ENCODE measurements at places on chromosomes 3 and 15.

DNA sequence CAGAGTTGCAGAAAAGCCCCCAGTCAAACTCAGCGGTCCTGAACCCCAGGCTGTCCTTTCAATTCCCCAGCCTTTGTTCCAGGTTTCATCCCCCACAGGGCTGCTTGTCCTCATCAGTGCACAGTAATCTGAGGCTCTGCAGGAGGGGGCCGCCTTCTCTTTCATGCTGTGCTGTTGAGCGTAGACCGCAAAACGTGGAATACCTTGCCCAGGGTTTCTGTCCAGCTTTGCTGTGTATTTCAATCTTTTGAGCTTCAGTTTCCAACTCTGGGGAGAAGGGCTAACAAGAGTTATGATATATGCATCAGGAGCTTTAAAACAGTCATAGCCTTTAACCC is 64.8 kb downstream of the FAM43A start:
- DNase-seq, result no peak

DNA sequence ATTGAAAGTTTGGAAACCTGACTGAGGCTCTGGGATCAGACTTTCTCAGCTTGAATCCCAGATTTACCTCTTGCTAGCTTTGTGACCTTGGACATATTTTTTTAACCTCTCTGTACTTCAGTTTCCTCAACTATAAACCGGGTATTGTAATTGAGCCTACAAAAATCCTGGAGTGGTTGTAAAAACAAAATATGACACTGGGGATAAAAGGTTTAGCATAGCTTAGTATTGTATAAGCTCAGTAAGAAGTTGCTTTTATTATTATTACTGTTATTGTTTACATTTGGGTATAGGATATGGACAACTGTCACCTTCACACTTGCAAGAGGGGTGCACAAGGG is 21.5 kb downstream of the C2CD4A start:
- DNase-seq, result no peak

GRCh38 chr15:62656071-62656470 is 386.5 kb upstream of the TPM1 start:
- no peak for DNase-seq

DNA sequence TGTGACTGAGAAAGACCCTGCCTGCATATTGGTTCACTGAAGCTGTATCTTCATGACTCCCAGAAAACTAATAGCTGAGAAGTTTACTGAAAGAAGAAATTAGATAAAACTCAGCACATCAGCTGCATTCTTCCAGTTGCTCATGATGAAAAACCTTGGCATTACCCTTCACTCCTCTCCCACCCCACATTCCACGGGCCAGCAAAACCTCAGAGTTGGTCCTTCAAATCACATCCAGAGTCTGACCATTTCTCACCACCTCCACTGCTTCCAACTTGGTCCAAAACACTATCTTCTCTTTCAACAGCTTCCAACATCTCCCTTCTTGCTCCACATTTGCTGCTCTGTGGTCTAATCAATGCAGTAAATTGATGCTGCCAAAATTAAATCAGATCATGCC is 97.1 kb downstream of the CD47 start:
- no peak for DNase-seq

GRCh38 chr15:74300057-74300795 is 64.1 kb downstream of the CCDC33 start:
- no peak for DNase-seq

- no peak for DNase-seq
Measured at GRCh38 chr3:12638105-12638504, 25.8 kb downstream of the RAF1 start.

DNA sequence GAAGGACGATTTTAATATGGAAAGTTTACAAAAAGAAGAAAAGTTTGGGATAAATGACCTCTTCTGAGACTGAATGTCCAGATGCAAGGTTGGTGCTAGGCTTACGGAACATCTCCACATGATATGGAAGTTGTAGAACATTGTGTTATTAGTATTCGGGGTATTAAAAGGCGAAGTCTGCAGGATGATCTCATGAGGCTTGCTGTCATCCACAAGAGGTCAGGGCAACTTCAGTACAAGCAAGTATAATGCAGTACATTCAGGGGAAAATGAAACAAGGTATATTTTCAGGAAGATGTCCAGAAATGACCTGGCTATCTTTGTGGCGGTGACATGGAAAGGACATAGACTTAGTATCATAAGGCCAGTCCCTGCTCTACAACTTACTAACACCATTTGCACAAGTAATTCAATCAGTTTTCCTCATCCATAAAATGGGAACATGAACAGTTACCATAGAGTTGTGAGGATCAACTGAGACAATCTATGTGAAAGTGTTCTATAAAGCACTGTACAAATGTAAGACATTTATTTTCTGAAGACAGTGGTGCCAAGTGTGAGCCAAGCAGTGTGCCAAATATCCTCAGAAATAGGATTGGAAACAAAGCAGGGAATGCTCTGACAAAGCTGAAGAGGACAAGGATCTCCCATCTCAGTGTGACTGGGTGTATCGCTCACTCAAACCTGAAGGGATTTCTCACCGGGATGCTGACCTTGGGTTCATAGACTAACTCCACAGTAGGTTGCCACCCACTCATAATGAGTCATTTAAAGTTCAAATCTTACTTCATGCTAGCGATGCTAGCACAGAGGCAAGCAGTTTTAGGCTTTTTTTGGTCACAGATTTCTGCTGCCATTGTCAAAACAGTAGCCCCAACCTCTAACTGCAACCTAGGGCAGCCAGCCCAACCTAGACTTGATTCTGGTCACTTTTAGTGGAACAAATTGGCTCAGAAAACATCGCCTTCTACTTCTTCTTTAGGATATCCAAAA is 118.3 kb downstream of the TIGIT start:
- DNase-seq, result peak; percentile 19

DNA sequence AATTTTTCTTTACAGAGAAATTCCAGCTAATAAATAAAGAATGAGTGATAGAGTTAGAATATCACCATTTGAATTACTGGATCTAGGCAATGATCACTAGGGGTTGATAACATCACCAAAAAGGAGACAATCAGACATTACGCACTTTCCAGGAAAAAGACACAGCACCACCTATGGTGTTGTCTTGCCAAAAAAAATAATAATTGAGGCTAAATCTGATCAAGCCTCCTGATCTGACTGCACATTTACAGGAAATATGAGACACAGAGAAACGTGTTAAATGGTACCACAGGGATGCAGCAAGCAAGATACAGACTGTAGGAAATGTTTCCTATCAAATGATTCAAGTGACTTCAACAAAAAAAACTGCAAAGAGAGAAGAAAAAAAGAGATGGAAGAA is 92.8 kb downstream of the EOMES start:
- DNase-seq, result no peak

DNA sequence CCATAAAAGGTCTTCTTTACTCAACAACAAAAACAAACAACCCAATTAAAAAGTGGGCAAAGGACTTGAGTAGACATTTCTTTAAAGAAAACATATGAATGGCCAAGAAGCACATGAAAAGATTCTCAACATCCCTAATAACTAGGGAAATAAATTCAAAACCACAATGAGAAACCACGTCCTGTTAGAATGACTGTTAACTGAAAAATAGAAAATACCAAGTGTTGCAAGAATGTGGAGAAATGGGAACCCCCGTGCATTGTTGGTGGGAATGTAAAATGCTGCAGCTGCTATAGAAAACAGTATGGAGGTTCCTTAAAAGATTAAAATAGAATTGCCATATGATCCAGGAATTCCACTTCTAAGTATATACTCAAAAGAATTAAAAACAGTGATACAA is 34.8 kb downstream of the NMNAT3 start:
- DNase-seq, result no peak

DNA sequence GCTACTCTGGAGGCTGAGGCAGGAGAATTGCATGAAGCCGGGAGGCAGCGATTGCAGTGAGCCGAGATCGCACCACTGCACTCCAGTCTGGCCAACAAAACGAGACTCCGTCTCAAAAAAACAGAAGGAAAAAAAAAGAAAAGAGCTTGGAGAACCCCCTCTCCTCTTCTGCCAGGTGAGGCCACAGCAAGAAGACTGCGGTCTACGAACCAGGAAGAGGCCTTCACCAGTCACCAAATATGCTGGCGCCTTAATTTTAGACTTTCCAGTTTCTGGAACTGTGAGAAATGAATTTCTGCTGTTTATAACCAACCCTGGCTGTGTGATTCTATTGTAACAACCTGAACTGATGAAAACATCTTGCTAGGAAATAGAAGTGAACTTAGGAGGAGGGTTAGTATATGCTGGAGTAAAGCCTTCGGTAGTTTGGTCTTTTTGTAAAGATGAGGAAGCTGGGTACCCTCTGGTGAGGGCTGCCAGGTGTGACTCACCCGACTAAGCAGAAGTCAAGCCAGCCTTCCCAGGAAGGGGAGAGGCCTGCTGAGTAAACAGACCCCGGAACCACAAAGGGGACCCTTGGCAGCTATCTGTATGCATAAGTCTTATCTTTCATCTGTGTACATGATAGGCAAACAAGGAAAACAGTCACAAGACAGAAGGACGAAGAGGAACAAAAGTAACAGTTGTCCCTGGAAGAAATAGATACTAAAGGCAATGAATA is 78.7 kb downstream of the KLF13 start:
- no peak for DNase-seq

- no peak for DNase-seq
Measured at GRCh38 chr3:43970920-43971319, 270.8 kb upstream of the TOPAZ1 start.

GRCh38 chr3:4231041-4231440 is 72.1 kb upstream of the SETMAR start:
- no peak for DNase-seq

DNA sequence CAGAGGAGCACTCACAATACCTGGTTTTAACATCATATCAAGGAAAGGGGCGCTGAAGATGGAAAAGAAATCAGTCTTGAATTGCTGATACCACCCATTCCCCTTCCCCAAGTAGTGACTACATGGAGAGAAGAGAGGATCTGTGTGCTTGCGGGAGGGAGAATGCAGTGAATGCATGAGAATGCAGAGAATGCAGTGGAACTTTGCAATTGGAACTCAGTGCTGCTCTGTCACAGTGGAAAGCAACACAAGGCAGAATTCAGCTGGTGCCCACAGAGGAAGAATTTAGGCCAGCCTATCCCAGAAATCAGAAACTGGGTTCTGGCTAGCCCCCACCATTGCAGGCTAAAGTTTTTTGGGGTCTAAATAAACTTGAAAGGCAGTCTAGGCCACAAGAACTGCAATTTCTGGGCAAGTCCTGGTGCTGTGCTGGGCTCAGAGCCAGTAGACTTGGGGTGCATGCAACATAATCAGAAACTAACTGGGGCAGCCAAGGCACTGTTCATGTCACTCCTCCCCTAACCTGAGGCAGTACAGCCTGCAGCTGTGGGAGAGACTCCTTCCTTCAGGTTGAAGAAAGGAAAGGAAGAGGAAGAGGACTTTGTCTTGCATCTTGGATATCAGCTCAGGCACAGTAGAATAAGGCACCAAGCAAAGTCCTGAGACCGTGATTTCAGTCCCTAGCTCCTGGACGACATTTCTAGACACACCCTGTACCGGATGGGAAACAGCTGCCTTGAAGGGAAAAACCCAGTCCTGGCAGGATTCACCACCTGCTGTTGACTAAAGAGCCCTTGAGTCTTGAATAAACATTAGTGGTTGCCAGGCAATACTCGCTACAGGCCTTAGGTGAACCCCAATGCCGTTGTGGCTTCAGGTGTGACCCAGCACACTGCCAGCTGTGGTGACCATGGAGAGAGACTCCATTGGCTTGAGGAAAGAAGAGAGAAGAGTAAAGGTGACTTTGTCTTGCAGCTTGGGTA is 329.3 kb downstream of the TBL1XR1 start:
- DNase-seq, result no peak

Data from stimulated activated CD4-positive, alpha-beta T cell treated with anti-CD3 and anti-CD28 coated beads, Interleukin-2, amount 100 ng/mL, for 48 hours (primary cell).